ENCODE measurements at places on chromosomes 11 and 22. TPM values are rescaled to one million over a fixed set of nuclear protein-coding genes. Genes with fewer than 3 reads are reported as not detected.

The GVQW3 gene
- 5.4 TPM for total RNA-seq

The CELSR1 gene
- total RNA-seq: 0.94 TPM

The OOSP2 gene
- total RNA-seq: not detected

DNA sequence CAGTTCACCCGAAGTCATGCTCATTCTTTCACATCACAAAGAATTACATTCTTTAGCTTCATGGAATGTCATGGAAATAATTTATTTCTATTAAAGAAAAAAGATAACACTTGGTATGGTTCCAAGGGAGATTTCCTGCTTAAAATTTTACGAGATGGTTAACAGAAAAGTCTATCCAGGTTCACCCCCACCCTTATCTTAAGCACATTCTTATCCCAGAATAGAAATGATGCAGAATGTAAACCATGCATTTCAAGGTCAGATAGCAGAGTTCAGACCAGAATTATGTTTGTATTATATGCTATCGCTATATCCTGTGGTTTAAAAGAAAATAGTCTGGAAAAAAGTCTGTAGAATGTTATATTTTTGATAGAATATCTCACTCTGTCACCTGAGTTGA is 58.7 kb downstream of the GAS2 start:
- DNase-seq: no peak

- no peak for DNase-seq
Observed at GRCh38 chr11:12015486-12015885, 7.1 kb upstream of the DKK3 start.

GRCh38 chr22:30455075-30455840 is 16.6 kb downstream of the SEC14L3 start:
- no peak for DNase-seq

DNA sequence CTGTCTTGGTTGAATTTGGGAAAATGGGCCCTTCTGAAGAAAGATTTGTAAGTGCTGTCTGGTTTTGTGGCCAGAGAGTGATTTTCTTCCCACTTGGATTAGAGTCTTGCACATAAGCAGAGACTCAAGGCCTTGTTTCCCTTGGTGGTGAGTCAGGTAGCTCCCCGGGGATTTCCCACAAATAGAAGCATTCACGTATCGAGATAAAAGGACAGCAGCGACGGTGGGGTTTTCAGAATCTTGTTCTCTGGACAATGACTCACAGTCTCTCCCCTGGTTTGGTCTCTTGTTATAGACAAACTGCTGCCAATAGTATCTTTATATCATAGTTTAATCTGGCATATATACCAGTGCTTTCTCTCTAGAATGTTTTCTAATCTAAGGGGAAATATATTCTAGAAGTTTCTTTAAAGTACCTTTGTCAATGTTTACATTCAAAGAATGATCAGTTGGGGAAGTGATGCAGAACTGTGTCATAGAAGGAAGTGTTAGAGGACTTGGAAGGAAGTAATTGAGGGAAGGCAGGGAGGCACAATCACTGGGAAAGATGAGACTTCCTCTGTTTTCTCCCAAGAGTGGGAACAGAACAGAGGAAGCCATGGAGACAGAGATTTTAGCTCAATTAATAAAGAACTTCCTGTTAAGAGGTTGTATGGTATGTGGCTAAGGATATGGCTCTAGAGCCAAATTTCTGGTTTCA is 18.1 kb downstream of the POLA2 start:
- no peak for DNase-seq

DNA sequence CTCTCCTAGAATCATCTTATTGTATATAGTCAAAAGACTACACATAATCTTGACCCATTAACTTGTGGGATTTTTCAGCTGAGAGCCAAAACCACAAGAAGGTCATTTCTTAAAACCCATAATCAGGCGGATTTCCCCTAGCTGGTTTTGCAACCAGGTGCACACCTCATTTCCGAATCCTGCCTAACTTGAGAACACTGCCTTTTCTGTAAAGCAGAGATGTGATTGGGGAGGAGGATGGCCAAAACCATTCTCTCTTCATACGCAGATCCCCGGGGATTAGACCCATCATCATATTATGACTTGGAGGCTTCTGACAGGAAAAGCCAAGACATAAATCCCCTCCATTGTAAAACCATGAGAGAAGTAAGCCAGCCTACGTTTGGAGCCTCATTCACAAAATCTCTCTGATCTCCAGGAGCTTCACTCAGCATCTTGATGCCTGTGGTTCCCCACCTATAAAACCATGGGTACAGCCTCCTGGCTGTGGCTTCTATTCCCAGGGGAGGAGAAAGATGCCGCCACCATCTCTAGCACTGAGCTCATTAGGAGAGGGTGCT is 191.3 kb downstream of the KIF18A start:
- no peak for DNase-seq

GRCh38 chr11:17601676-17602075 is 54.6 kb downstream of the OTOG start:
- no peak for DNase-seq

- no peak for DNase-seq
Observed at GRCh38 chr22:31127181-31127772, 4.5 kb downstream of the INPP5J start.

DNA sequence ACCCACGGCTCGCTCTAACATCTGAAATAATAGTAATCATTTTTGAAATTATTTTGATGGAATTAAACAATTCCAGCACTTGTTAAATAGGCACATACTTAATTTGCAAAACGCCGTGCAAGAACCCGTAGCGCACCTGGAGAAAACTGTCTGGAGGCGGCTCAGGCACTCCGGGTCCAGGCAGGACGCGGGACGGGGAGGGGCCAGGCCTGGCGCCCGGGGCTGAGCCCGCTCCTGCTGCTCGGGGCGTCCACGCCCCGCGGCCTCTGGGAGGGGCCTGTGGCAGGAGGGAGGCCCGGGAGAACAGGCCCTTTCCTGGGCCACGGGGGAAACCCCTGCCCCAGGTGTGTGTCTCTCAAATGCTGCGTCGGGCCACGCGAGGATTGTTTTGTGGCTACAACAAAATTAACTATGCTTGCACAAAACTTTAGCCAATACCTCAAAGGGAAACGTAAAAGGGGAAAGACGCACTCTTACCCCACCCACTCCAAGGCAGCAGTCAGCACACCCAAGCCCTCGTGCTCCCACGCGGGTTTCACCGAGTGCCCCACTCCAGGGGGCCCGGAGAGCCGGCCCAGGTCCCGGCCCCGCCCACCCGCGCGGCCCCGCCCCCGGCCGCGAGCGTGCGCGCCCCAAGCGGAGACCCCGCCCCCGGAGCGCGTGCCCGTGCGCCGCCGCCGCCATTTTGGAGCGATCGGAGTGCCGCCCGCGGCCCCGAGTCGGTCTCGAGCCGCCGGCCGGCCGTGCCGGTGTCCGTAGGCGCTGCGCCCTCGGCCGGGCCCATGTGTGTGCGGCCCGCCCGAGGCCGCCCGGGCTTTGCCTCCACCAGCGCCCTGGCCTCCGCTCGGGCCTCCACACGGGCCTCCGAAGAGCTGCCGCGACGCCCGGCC is at the start of gene PPP6R2:
Gene PPP6R2, plus strand, starts transcription at position 677 of the 890 bp plus-strand sequence. CDS start 50,582 bp downstream, outside the sequence.
- DNase-seq: peak; percentile 87

GRCh38 chr11:134911514-134912180 is 499.6 kb upstream of the B3GAT1 start:
- no peak for DNase-seq

DNA sequence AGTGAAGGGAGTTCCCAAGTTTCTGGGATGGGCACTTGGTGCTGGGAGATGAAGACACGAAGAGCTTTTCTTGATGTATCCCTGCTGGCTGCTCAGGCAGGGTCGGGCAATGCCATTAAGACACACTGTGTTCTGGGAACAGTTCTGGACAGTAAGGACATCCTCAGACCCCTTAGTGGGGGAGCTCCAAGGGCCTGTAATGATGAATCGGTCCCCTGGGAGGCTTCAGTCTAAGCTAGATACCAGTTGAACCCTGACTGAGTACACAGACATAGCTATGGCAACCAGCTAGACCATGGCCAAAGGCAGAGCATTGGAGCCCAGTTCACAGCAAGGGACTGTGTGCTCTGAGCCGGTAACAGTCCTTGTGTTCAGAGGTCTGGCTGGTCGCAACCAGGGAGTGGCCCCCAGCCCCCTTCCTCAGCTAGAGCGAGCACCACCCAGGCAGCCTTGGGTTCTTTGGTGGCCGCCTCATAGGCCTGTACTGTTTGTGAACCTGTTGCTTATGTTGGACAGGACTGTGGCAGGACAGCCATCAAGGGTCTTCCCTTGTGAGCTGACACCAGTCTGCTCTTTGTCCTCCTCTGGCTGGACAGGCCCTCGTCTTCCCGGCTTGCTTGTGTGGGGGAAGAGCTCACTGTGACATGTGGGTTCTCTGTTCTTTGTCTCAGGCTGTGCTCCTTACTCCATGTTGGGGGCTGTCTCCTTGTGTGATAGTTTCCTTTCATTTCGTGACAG is 25.0 kb downstream of the MED15 start:
- DNase-seq: no peak

DNA sequence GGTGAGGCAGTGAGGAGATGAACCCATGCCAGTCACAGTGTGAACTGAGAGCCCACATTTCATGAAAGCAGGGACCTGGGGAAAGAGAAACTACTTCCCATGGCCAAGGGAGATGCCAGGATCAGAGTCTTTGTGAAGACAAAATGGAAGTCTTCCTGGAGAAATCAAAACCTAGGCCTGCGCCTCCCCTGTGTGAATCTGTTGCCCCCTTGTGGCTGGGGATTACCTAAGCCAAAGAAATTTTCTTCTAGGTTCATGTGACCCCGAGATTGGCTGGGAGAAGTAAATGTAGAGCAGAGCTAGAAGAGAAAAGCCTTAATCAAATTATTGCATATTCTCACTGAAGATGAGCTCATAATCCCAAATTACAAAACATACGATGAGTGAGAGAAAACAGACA is 1075.3 kb downstream of the TBC1D22A start:
- DNase-seq: no peak

GRCh38 chr22:33520904-33521780 is 399.1 kb downstream of the LARGE1 start:
- no peak for DNase-seq

DNA sequence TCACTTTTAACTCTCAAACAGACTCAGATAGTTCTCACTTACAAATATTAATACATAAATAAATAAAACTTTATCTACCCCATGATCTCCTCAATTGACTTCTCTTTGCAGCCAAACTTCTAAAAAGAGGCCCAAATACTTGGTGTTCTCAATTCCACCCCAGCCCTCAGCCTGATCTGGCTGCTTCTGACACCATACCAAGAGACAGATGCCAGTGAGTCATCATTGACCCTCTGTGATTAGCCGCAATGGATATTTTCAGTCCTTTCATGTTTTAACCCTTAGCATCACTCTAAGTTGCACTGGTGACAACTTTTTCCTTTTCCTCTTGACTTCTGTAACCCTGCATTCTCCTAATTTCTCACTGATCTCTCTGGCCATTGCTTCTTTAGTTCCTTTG is 184.1 kb upstream of the ARHGAP20 start:
- DNase-seq: no peak

GRCh38 chr11:132992838-132993631 is 539.3 kb downstream of the OPCML start:
- DNase-seq: no peak

DNA sequence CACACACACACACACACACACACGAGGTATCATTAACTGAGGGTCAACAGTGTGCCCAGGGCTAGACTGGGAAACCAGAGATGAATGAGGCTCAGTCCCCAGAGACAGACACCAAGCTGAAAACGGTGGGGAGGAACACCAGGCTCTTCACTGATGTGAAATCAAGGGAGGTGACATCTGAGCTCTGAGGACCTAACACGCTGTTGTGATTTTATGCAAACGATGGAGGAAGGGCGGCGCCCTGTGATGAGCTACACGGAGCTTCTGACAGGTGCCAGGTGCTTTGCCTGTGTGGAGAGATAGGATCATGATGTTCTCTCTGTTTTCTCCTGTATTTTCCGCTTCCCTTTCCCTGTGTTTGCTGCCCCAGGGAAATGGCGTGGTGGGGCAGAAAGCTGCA is 6.5 kb upstream of the CYB5R3 start:
- DNase-seq: no peak

DNA sequence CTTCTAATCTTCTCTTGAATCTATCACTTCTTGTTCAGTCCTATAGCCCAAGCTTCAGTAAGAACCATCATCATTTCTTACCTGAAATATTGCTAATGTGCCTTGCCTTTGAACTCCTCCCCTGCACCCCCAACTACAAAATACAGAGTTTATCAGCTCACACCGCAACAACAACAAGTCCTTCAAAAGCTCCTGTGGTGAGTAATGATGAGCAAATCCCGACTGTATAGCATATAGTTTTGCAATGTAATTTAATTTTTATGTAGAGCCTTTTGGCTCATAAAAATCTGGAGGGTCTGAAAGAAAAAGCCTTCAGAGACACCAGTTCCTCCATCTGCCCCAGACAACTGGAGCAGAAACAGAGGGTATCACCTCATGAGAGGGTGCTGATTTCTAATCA is 124.7 kb downstream of the ARHGAP32 start:
- DNase-seq: no peak

GRCh38 chr11:117425679-117426296 is 98.1 kb downstream of the CEP164 start:
- no peak for DNase-seq

DNA sequence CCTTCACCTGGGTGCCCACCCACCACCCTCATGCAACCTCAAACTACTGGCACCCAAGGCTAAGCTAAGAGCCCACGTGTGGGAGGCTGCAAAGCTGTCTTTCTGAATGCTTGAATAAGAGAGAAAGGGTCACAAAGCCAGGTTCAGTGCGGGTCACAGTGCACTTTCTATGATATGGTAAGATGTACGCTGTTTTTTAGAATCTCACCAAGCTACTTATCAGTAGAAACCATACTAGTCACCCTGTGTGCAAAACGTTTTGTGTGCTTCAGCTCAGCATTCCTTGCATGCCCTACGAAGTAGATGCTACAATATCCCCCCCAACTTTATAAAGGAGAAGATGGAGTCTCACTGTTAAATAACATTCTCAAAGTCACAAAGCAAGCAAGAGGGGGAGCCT is 14.9 kb downstream of the P2RX3 start:
- DNase-seq: no peak

GRCh38 chr11:119722281-119722794 is 6.7 kb downstream of the NECTIN1 start:
- DNase-seq: no peak

GRCh38 chr11:66570079-66570849 is 1.9 kb upstream of the CTSF start:
- DNase-seq: no peak

DNA sequence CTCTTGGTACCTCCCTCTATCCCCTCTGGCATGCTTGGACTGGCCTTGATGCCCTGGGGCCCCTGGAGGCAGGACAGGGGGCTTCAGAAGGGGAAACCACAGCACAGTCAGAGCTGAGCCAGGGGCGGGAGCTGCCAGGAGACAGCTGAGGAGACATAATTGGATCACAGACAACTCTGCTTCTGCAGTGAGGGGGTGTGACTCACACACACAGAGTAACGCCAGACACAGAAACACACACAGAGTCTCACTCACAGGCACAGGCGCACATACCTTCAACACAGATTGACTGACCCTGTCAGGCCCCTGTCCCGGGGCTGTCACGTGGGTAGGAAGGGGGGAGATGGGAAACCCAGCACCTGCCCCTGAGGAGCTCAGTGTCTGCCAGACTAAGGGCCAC is 20.6 kb downstream of the STARD10 start:
- DNase-seq: no peak

DNA sequence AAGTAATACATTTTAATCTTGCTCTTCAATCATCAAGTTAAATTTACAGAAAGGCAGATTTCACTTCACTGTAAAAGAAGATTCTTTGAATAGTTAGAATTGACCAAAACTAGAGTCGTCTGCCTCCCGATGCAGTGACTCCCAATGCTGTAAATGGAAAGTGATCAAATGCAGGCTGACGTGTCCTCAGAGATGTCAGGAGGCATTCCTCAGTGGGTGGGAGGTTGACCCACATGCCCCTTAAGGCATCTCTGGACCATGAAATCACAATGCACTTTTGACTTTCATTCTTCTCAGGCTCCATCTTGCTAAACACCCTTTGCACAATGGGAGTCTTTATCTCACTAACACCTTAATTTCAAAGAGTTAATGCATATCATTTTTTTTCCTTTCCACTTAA is 19.0 kb upstream of the CECR2 start:
- no peak for DNase-seq
